Activated naive CD8-positive, alpha-beta T cell treated with anti-CD3 and anti-CD28 coated beads, Interleukin-2, amount 50 U/mL, for 16 hours (primary cell): ENCODE measurements at places on chromosomes 1 and 21.

- no peak for DNase-seq
Measured at GRCh38 chr1:16243215-16243610, 6.2 kb upstream of the CPLANE2 start.

- no peak for DNase-seq
Measured at GRCh38 chr1:185144233-185144632, 12.5 kb downstream of the TRMT1L start.

DNA sequence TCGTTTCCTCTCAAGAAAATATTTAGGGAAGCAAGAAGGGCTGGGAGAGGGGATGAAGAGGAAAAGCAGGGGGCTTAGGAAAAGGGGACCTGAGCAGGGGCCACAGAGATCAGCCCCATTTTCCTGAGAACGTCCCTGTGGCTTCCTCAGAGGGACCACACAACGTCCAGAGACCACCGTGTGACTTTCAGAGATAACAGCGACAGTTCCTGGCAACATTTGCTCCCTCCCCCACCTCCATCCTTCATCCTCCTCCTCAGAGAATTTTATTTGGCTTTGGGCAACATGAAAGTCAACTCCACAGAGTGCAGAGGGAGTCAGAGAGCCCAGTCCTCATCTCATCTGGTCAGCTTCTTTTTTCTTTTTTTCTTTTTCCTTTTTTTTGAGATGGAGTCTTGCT lies 50.9 kb downstream of the RUNX1 start:
- DNase-seq = no peak

DNA sequence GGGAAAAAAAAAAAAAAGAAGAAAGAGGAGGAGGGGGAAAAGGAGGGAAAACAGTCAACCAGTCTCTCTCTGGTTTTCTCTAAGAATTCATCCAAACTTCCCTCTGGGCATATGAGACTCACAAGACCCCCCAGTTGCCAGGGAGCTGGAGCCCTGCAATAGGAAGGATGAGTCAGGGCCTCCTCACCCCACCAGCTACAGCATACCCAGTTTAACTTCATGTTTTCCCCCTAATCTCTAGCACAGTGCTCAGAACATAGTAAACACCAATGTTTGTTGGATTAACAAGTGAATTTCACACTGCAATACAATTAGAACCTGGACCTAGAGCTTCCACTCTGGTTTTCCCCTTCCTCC lies 7.8 kb downstream of the F11R start:
- no peak for DNase-seq

GRCh38 chr1:38941093-38941492 lies 537 bp downstream of the RHBDL2 start:
- no peak for DNase-seq

GRCh38 chr1:46203738-46204405 lies 738 bp downstream of the LURAP1 start:
- DNase-seq = no peak

- DNase-seq = no peak
Measured at GRCh38 chr1:81594206-81594605, 206.5 kb upstream of the ADGRL2 start.

- DNase-seq = no peak
Measured at GRCh38 chr1:59318271-59318860, 21.5 kb downstream of the FGGY start.

DNA sequence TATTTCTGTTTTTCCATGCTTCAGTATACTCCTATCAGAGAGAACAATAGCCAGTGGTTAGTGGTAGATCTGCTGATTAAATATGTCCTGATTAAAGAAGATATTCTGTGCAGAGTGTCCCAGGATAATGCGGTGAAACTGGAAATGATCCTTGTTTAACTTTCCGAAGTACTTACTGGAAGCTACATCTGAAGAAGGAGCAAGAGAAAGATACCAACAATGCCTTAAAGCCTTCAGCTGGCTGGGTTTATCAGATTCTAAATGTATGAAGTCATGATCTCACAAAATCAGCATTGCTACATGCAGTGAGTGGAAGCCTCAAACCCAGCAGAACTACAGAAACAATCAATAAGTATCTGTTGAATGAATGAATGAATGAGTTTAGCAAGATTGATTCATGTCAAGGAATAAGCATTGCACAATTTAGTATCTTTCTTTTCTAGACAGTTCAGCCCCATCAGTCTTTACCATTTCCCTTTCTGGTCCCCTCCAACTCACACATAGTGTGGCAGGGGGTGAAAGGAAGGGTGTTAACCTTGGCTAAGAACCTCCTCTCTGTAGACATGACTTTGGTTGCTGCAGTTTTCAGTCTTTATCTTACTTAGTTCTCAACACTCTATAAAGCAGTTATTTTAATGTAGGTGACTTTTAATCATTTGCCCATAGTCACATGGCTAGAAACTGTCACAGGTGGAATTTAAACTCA lies 24.7 kb upstream of the DNASE2B start:
- no peak for DNase-seq

DNA sequence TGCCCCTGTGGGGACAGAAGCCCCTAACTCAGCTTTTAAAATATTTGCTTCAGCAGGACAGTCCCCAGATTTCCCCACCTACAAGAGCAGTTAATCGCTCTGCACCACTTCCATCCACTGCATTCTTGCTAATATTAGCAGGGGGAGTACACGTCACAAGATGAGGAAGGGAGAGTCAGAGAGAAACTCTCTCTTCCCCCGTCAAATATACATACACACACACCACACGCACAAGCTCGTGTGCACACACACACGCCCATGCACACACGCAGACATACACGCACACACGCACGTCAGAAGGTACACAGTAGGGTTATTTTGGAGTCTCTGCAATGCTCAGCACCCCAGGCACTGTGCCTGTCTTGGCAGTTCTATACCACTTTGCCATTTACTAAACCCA lies 2.1 kb downstream of the CLCA1 start:
- no peak for DNase-seq

DNA sequence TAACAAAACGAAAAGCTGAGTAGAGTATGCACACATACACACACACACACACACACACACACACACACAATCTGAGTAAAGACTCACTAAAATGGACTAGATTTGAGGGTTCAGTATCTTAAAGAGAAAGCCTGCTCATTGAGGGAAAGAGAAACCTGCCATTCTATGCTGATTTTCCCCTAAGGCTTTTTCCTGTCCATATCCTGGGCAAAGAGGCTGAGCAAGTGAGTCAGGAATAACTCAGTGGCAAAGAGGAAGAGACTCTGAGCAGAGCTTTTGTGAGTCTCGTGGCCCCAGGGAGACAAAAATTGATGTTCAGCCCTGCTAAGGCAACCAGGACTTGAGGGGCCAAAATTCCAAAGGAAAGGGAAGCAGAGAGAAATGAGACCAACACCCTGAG lies 37.3 kb upstream of the RUNX1 start:
- DNase-seq = no peak

GRCh38 chr1:190759807-190760206 lies 282.1 kb upstream of the BRINP3 start:
- DNase-seq = no peak

DNA sequence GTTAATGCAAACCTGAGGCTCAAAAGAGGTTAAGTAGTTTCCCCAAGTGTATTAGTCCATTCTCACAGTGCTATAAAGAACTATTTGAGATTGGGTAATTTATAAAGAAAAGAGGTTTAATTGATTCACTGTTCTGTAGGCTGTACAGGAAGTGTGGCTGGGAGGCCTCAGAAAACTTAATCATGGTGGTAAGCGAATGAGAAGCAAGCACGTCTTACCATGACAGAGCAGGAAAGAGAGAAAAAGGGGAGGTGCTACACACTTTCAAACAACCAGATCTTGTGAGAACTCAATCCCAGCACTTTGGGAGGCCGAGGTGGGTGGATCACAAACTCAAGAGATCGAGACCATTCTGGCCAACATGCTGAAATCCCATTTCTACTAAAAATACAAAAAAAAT lies 38.5 kb upstream of the RXRG start:
- no peak for DNase-seq

- no peak for DNase-seq
Measured at GRCh38 chr1:198276241-198276640, 119.4 kb downstream of the NEK7 start.

DNA sequence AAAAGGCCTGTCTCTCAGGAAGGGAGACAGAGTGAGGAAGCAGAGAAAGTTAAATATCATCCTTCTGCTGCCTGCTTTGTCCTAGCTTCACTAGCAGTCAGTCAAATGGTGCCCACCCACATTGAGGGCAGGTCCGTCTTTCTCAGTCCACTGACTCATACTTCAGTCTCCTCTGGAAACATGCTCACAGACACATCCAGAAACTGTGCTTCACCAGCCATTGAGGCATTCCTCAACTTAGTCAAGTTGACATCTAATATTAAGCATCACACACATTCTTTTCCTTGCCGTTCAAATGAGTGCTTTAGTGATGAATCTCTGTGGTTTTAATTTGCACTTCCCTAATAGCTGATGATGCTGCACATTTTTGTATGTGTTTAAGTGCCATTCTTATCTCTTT lies 777.8 kb upstream of the PRMT6 start:
- no peak for DNase-seq

GRCh38 chr1:57363643-57364042 lies 60.2 kb downstream of the DAB1 start:
- no peak for DNase-seq

DNA sequence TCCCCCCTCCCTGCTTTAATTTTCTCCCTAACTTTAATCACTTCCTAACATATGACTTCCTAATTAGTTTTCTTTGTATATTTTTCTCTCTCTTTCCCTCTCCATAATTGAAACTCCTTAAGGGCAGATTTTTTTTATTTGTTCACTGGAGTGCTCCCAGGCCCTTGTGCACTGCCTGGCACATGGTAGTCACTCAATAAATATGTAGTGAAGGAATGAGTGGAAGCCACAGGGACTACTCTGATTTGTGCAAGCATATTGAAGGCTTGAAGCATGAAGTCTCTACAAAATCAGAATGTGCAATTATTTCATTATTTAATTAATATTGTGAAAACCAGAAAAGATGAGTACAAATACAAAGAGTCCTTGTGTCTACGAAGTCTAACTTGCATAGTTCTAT lies 41.5 kb downstream of the SNX7 start:
- DNase-seq = no peak

DNA sequence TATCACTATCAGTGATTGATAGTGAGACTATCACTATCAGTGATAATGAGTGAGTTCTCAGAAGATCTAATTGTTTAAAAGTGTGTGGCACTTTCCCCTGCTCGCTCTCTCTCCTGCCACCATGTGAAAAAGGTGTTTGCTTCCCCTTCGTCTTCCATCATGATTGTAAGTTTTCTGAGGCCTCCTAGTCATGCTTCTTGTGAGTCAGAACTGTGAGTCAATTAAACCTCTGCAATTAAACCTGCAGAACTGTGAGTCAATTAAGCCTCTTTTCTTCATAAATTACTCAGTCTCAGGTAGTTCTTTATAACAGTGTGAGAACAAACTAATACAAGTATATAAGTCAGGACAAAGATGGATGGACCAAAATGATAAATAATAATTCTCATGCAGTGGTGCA lies 7.0 kb upstream of the IL23R start:
- DNase-seq = no peak

DNA sequence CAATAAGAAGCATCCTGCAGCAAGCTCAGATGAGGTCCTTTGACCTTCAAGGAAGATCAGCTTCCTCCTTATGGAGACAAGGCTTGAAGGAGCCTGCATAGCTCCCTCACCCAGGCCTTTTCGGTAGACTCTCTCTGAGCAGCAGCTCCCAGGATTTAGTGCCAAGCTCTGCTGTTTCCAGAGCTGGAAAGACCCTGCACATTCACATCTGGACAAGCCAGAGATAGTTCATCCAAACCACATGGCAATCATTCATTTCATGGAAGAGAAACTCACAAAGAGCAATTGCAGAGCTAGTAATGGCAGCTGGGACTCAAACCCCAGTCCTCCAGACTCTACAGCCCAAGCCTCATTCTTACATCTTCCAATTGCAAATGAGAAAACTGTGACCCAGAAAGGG lies 76.4 kb upstream of the EDN2 start:
- DNase-seq = no peak

DNA sequence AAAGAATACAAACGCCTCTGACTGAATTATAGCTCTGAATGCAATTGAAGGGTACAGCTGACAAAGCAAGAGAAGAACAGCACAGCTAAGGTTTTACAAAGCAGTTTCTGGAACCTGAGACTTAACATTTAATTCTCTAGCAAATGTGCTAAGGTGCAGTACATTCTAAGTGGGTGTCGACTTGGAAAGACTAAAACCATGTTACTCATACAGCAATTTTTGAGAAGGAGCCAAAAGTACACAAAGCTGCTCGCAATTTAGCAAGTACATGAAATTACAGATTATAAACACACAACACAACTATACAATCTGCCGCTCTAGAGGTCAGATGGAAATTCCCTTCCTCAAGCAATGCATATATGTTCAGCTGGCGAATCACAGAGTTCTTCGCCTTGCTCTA lies 121.9 kb downstream of the TIAM1 start:
- no peak for DNase-seq

DNA sequence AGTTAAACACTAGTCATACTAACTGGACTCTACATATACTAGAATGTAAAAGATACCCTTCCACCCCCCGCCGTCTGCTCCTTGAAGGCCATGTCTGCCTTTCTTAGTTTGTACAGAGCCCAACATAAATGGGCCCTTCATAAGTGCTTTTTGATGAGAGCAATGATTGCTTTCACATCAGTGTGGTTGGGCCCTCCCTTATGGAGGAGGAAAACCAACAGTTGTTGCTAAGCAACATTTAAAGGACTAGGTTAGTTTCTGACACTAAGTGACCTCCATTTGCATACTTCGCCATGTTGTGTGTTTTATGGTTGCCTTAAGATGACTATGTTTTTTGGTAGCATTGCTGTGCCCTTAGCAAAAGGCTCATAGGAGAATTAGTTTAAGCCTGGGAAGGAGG lies 182.0 kb upstream of the SGIP1 start:
- DNase-seq = no peak

DNA sequence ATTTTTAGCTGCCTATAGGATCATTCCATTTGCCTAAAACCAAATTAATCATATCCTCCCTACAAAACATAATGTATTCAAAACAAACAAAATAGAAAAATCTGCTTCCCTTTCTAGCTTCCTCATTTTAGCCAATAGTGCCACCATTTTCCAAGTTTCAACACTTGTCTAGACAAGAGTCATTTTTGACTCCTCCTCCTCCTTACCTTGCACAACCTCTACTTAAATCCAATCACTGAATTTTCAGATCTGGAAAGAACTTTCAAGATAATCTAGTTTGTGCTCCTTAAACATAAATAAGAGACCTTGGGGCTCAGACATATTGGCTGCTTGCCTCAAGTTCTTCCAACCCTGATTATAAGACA lies 7.4 kb downstream of the STX6 start:
- no peak for DNase-seq

DNA sequence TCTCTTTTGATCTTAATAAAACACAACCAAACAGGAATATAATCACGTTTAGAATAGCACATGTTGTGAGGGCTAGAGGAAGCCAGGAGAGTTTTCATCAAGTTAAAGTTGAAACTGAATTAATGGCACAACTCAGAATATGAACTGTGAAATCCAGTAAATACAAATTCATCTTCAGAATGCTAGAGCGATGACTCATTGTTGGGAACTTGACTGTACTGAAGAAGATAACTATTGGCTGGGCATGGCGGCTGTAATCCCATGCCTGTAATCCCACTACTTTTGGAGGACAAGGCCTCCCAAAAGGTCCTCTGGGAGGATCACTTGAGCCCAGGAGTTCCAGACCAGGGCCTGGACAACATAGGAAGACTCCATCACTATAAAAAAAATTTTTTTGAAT lies 8.8 kb downstream of the SYF2 start:
- no peak for DNase-seq

- no peak for DNase-seq
Measured at GRCh38 chr1:20187813-20188454, 1.6 kb upstream of the PLA2G2C start.

- DNase-seq = no peak
Measured at GRCh38 chr1:221118176-221118937, 239.1 kb downstream of the HLX start.

- DNase-seq = no peak
Measured at GRCh38 chr1:224851210-224851847, 78.1 kb upstream of the DNAH14 start.
